C1 segment of cervical spinal cord (tissue), 14 donors: ENCODE measurements at places on chromosomes 1 and 21.
A peak's percentile ranks its signal among the peaks of the same experiment; 100 is the strongest.

GRCh38 chr1:170660871-170661645 is 2.9 kb upstream of the PRRX1 start:
- no peak for DNase-seq

GRCh38 chr1:75985827-75986226 is 53.6 kb upstream of the ASB17 start:
- no peak for DNase-seq

GRCh38 chr1:110628323-110629105 is 22.4 kb upstream of the KCNA2 start:
- no peak for DNase-seq

DNA sequence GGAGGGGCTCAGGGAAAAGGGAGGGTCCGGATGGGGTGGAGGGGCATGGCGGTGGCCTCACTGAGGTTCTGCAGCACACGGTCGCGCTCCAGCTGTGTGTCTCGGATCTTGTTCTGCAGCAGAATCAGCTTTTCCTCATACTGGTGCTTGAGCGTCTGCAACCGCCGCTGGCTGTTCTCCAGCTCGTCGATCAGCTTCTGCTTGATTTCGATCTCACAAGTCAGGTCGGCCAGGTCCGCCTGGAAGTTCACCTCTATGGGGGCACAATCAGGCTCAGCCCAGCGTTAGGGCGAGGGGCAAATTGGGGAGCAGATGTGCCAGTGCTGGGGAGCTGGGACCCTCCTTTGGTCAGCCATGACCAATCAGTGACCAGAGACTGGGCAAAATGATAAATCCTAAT is 25.2 kb downstream of the KIF21B start:
- no peak for DNase-seq

DNA sequence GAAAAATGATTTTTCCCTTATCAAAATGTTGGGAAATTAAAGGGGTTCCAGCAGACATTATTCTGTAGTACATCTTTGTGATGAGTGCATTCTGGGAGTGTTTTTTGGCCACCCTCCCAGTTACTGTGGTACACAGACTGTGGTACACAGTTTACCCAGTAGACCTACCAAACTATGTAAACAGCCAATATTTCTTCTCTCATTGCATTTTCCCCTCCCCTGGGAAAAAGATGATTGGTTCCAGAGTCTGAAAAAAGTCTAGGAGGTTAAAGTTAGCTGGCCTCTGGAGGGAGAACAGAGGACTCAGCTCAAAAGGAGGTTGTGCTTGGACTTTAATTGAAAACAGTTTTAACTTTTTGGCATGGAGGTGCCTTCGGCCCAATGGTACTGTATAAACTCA is 42.5 kb downstream of the PGM1 start:
- no peak for DNase-seq

GRCh38 chr1:219439376-219439775 is 173.5 kb downstream of the ZC3H11B start:
- DNase-seq: no peak

DNA sequence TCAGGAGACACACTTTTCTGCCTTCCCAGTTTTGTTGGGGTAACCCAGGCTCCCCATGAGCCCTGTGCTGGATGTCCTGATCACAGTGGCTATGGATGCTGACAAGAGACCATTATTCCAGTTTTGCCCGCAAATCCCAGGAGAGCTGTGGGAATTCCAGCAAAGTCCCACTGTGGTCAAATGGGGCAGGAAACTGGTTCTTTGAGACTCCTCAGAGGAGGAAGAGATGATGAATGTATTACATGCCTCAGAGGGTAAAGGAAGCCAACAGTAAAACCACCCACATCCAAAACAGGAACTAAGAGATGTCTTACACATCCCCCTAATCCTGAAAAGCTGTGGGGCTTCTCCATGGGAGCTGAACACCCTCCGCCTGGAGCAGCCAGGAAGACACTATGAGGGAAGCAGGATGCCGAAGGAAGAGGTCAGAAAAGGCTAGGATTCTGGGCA is 12.8 kb upstream of the MPZL1 start:
- DNase-seq: no peak

DNA sequence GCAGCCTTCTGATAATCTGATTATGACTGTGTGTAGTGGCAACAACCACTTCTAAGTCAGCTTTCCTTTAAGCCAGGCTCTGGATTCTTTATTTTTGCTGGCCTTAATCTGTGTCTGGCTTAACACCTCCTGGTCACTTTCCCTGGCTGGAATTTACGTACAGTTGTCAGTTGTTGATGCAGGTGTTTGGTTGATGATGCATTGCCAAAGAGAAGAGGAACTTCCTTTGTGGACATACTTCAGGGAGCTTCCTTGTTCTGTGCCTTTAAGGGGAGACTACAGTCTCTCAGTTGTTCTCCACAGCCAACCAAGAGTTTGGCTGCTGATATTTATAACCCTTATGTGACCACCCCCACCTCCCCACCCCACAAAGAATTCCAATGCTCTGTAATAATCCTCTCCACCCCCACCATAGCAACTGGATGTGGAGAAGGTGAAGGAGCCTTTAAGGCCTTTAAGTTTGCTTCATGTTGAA is 96.0 kb upstream of the BMP8A start:
- no peak for DNase-seq

- DNase-seq: no peak
Measured at GRCh38 chr1:92495392-92496063, 8.8 kb upstream of the GFI1 start.

- DNase-seq: no peak
Measured at GRCh38 chr1:53396573-53397268, 62.5 kb upstream of the DMRTB1 start.

- no peak for DNase-seq
Measured at GRCh38 chr1:29875557-29876028, 639.3 kb downstream of the PTPRU start.

- no peak for DNase-seq
Measured at GRCh38 chr1:172566196-172566997, 33.4 kb downstream of the SUCO start.

- DNase-seq: no peak
Measured at GRCh38 chr1:214107322-214108096, 119.7 kb downstream of the PROX1 start.

DNA sequence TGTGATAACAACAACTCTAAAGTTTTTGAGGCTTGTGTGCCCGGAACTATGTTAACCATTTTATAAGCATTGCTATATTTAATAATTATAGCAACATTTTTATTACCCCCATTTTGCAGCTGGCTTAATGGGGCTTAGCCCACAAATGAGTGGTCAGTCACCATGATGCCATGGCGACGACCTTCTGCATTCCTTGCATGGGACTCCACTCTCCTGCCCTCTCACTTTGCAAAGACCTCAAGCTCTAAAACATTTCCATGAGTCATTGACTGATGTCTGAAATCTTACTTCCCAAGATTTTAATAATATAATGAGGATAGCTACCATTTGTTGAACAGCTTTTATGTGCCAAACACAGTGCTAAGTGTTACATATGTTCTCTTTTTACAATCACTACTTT is 15.4 kb downstream of the NGF start:
- DNase-seq: no peak

DNA sequence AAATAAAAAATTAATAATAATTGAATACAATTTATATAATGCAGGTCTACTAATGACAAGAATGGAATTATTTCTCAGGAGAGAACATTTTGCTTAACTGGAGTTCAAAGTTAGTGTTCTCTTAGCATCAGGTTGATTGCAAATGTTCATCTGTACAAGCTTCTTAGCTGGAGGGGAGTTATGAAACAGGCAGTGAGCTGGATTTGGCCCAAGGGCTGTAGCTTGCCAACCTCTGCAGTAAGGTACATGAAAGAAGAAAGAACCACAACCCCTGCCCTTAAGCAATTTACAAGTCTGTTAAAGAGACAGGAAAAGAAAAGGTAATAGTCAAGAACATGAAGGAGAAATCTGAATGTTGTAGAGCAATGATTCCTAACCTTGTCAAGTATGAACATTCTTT is 17.0 kb downstream of the LPGAT1 start:
- DNase-seq: peak; percentile 6

GRCh38 chr1:242813490-242814091 is 289.1 kb upstream of the PLD5 start:
- no peak for DNase-seq

GRCh38 chr21:41605178-41605933 is 97.4 kb upstream of the TMPRSS2 start:
- no peak for DNase-seq

DNA sequence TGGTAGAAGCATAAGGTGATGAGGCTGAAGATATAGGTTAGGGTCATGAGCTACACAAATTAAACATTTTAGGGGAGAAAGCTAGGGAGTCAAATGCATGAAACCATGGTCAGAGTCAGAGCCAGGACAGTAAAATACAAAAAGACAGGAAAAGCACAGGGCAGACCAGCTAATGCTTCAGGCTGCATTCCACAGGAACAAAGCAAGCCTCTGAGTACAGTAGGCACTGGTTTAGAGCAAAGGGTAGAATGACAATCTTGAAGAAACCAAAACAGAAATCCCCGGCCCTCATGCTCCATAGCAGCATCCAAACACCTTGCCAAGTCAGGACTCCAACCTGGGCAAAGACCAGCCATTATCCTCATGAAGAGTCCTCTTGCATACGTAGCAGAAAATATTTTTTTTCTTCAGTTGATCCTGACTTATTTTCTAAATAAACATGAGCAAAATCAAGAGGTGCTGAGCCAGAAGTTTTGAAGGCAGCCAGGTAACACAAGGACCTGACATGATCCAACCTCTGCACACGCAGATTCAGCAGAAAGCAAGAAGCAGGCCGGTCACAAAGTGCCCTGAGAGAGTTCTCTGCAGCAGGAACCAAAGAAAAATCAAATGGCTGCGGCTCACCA is 273.1 kb downstream of the TTLL7 start:
- DNase-seq: no peak

- no peak for DNase-seq
Measured at GRCh38 chr1:15246960-15247614, at the start of gene FHAD1. Gene FHAD1, plus strand, starts transcription at chr1:15247223. Its CDS starts 4,562 bp downstream, at chr1:15251785.

GRCh38 chr1:241817331-241817792 is 30.6 kb upstream of the EXO1 start:
- no peak for DNase-seq

GRCh38 chr1:28832966-28833365 is 21.0 kb downstream of the OPRD1 start:
- no peak for DNase-seq

- no peak for DNase-seq
Measured at GRCh38 chr1:175935166-175935565, 191.8 kb upstream of the TNR start.

DNA sequence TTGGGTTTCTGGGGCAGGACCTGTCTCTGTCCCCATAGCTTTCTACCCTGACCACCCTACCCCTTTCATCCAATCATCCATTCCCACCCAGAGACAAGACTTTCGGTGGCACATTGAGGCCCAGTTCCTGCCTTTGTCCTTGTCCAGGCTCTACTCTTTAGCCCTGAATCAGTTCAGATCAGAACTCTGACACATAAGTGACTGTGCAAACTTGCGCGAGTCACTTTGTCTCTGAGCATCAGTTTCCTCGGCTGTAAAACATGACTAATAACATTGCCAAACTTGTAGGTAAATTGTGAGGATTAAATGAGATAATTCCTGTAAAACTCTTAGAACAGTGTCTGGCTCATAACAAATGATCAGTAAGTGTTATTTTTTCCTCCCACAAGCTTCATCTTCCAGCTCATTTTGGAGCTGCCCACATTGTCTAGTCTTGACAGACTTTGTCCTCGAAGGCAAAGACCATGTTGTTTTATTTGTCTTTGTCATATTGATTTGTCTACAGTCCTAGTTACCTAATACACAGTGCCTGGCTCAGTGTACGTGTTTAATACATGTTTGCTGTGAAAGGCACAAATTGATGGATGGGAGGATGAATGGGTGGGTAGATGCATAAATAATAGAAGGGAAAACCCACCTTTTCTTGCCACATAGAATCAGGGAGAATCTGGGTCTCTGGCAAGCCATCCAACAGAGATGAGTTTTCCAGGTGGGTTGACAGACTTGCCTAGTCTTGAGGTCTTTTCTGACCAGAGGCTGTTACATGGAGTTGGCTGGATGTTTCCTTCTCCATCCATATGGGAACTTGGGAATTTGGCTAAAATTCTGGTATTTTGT is 262.9 kb downstream of the OMA1 start:
- DNase-seq: no peak

GRCh38 chr1:167137793-167138510 is 44.1 kb downstream of the STYXL2 start:
- DNase-seq: no peak

DNA sequence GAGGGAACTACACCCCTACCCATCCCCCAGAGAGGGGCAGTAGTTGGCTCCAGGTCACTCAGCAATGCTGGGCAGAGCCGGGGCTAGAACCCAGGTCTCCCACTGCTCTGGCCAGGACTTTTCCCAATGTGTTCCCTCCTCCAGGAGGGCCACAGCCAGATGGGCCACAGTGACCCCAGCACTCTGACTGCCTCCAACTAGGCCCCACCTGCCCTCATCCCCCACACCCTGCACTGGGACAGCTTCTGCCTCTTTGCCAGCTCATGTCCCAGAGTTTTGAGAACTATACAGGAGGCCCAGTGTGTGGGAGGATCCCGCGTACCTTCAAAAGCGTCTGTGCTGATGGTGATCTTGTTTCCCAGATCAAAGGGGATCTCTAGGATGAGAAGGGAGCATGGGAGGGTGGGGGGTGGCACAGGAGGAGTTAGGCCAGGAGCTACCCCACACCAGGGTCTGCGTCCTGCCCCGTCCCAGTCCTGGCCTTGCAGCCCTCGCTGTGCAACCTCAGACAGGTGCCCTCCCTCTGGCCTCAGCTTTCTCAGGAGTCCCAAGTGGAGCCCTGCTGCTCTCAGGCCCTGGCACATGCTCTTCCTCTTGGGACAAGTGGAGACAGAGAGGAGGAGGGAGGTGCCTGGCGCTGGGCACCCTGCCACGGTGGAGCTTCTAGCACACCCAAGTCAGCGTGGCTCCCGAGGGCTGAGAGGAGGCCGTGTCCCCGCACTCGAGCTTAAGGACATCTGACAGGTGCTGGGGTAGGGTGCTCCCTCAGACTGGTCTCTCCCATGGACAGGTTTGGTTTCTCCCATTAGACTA is 22.0 kb downstream of the MYOM3 start:
- DNase-seq: no peak

GRCh38 chr1:14667651-14667984 is 69.1 kb downstream of the KAZN start:
- DNase-seq: no peak

DNA sequence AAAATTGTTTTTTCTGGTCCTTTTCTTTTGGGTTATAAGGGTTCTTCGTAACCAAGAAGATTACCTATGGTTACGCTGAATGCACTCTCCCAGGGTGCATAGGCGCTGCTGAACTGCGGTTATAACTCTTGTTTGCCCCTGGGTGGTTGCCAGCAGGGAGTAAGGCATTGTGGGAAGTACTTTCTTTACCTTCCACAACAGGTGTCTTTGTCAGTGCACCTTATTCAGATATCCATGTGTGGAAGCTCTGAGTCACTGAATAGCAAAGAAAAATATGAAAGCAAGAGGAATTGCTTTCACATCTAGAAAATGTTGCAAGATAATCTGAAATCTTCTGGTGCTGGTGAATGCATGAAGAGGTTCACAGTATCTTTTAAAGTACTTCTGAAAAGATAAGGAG is 124.4 kb upstream of the CACYBP start:
- peak; percentile 12 for DNase-seq

GRCh38 chr1:30885570-30886522 is 22.7 kb downstream of the SDC3 start:
- peak; percentile 69 for DNase-seq

- no peak for DNase-seq
Measured at GRCh38 chr1:18635070-18635577, 4.5 kb downstream of the PAX7 start.

- DNase-seq: no peak
Measured at GRCh38 chr1:84698151-84699110, 8.2 kb upstream of the SSX2IP start.

- no peak for DNase-seq
Measured at GRCh38 chr21:33543505-33544129, 779 bp downstream of the SON start.
